Lung microvascular endothelial cell (primary cell): ENCODE measurements at places on chromosomes 16 and 17. TPM values are rescaled to one million over a fixed set of nuclear protein-coding genes. Genes with fewer than 3 reads are reported as not detected.

Gene DOC2A
- total RNA-seq: under 0.01 and 0.20 TPM in 2 replicates

Gene ABCA9
- 0.44 and 1.8 TPM in 2 replicates for total RNA-seq

Gene MYH3
- 0.22 and 0.40 TPM in 2 replicates for total RNA-seq

Gene MPP3
- total RNA-seq: 0.60 and 0.87 TPM in 2 replicates

Gene ITGAL
- total RNA-seq: not detected in 2 replicates

Gene ZFP3
- total RNA-seq: 0.87 and 1.8 TPM in 2 replicates

Gene KLHL10
- total RNA-seq: not detected in 2 replicates

Gene SLC13A2
- not detected in 2 replicates for total RNA-seq

Gene CDYL2
- 20.3 and 29.0 TPM in 2 replicates for total RNA-seq

Gene DHX38
- total RNA-seq: 63.2 and 98.2 TPM in 2 replicates

Gene CNGB1
- total RNA-seq: not detected in 2 replicates

Gene NOXO1
- under 0.01 TPM in 2 replicates for total RNA-seq

Gene ARHGDIG
- total RNA-seq: under 0.01 and 0.22 TPM in 2 replicates

Gene ITPRIPL2
- total RNA-seq: 17.0 and 28.4 TPM in 2 replicates

Gene CCL11
- not detected in 2 replicates for total RNA-seq

Gene HEXIM2
- 2.6 and 3.1 TPM in 2 replicates for total RNA-seq

Gene RHBDL3
- total RNA-seq: under 0.01 TPM in 1 of 2 replicates, not detected in the other

Gene CMTM4
- 5.4 and 7.6 TPM in 2 replicates for total RNA-seq

Gene KRTAP4-4
- not detected in 2 replicates for total RNA-seq

Gene CA5A
- not detected in 2 replicates for total RNA-seq

Gene ACSM2B
- total RNA-seq: 0.20 and 0.22 TPM in 2 replicates

Gene PTGES3L
- total RNA-seq: under 0.01 and 0.20 TPM in 2 replicates

Gene DYNLL2
- 8.5 and 14.7 TPM in 2 replicates for total RNA-seq

Gene DNAH3
- not detected in 2 replicates for total RNA-seq

Gene CDH15
- total RNA-seq: under 0.01 TPM in 2 replicates

Gene CACNA1G
- total RNA-seq: not detected in 2 replicates
